Activated CD4-positive, alpha-beta T cell treated with anti-CD3 and anti-CD28 coated beads, Interleukin-2, amount 10 ng/mL, durations not matched to agents 7 days and 5 days (primary cell): ENCODE measurements at places on chromosomes 3 and 15.
A peak's percentile ranks its signal among the peaks of the same experiment; 100 is the strongest.

DNA sequence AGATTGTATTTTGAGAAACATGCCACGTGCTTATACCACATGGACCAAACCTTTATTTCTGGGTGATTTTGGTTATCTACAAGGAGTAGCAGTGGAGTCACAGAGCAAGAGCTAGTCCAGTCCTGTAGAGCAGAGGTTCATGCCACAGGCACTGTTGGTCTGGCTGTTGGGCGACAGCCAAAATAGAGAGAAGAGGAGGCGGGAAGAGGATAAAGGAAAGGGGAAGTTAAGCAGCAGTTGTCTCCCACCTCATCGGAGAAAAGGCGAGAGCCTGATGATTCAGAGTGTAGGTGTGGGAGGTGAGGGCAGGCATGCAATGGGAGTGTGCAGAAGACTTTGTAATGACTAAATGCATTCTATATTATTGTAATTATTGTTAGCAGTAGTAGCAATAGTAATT lies 237.5 kb upstream of the ROPN1 start:
- no peak for DNase-seq
- no peak overlapping the region for H3K4me3 ChIP-seq
- H3K4me1 ChIP-seq = no peaks in the 10 kb centered on the region
- H3K36me3 ChIP-seq = no peaks in the 10 kb centered on the region

- peaks cover 2% of the 10 kb centered on the region for H3K27me3 ChIP-seq
- DNase-seq = no peak
- no peaks in the 10 kb centered on the region for H3K36me3 ChIP-seq
- no peak overlapping the region for H3K27ac ChIP-seq
- no peak overlapping the region for H3K4me3 ChIP-seq
Observed at GRCh38 chr3:110608566-110608965, 463.1 kb upstream of the NECTIN3 start.

- H3K4me1 ChIP-seq = peaks cover 28% of the 10 kb centered on the region
- peaks cover 17% of the 10 kb centered on the region for H3K36me3 ChIP-seq
- no peak overlapping the region for H3K27ac ChIP-seq
- no peak for DNase-seq
Observed at GRCh38 chr3:132432639-132433038, 15.3 kb downstream of the DNAJC13 start.

DNA sequence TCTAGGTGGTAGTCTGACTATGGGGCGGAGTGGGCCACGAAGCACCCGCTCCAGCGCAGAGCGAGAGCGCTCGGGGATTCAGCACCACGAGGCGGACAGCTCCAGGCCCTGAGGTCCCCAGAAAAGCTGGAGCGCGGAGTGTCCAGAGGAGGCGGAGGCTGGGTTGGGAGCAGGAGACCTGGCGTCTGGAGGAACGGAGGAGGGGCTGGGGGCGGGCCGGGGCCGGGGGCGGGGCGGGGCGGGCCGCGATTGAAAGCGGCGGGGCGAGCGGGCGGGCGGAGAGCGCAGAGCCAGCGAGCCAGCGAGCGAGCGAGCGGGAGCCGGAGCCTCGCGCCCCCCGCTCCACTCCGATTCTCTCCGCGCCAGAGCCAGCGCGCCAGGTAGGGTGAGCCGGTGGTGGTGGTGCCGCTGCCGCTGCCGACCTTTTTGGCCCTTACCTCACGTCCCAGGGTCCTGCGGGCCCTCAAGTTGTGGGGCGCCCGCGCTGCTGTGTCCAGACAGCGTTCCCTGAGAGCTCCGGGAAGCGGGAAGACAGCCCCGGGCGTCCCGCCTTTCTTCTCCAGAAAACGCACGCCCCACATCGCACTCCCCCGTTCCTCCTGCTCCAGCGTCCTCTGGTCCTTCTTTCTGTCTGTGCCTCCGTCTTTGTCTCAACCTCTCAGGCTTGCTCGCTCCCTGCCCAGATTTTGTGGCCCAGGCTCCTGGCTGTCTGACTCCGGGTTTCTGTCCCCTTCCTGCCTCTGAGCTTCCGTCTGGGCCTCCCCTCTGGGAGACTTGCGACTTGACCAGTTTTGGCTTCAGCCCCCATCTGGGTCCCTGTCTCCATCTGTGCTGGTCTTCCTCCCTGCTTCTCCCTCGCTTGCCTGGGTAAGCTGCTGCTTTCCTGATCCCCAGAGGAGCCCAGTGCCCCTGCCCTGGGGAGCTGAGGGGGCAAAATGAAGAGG lies at the start of gene GRM2:
GRM2 (plus strand) TSS at position 281 of the 944 bp plus-strand sequence. CDS start 1,916 bp downstream, outside the sequence.
- H3K4me3 ChIP-seq = no peak within 1 kb of the TSS
- DNase-seq = peak; percentile 43
- H3K36me3 ChIP-seq = peaks cover 8% of the 10 kb centered on the region
- H3K27me3 ChIP-seq = peaks cover 9% of the 10 kb centered on the region

DNA sequence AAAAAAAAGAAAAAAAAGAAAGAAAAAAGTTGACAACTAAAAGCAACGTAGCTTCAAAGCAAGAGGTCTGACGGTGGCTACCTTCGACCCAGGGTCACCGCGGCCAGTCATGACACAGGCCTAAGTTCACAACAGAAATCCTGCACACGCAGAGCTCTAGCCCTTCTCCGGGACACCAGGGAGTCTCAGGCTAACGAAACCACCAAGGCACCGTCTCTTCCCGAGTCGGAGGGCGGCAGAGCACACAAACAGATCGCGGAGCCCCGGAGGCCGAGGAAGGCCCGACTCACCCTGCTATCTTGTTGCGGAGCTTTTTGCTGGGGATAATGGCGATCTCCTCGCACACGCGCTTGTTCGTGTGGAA lies 584 bp downstream of the RPS17 start:
- no peak for DNase-seq
- H3K4me1 ChIP-seq = peaks cover 47% of the 10 kb centered on the region
- H3K4me3 ChIP-seq = peak overlapping the region; percentile 97
- H3K36me3 ChIP-seq = peaks cover 53% of the 10 kb centered on the region
- H3K27me3 ChIP-seq = no peaks in the 10 kb centered on the region

DNA sequence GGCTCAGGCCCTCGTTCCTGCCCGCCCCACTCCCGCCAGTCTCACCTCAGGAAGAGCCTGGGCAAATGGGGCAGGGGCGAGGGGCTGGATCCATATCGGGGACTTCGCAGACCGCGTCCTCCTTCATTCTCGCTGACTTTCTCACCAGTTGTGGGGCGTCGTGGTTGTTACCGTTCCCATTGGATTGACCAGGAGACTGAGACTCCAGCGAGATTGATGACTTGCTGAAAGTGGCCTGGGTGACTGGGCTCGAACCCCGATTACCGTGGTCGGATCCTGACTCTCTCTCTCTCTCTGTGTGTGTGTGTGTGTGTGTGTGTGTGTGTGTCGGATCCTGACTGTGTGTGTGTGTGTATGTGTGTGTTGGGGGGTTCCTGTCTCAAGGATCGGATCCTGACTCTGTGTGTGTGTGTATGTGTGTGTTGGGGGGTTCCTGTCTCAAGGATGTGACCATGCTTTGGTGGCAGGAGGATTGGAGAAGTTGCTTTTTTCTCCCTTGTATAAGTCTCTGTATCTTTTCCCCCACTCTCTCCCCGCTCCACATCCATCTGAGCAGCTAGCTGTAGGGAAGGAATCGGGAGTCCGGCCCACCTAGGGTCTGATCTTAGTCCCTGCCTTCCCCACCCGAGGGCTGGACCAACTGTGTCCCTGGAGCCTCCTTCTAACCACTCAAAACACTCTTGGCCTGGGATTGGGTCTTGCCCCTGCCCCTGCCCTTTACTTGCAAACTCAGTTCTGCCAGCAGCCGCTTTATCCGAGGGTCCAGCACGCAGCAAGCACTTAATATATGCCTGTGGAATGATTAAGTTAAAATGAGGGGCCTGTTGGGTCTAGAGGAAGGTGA lies 603 bp downstream of the PLEKHO2 start:
- H3K4me1 ChIP-seq = peaks cover 79% of the 10 kb centered on the region
- DNase-seq = no peak
- H3K36me3 ChIP-seq = peaks cover 12% of the 10 kb centered on the region
- peak overlapping the region; percentile 94 for H3K4me3 ChIP-seq
